ENCODE measurements at places on chromosomes 11 and 22.

DNA sequence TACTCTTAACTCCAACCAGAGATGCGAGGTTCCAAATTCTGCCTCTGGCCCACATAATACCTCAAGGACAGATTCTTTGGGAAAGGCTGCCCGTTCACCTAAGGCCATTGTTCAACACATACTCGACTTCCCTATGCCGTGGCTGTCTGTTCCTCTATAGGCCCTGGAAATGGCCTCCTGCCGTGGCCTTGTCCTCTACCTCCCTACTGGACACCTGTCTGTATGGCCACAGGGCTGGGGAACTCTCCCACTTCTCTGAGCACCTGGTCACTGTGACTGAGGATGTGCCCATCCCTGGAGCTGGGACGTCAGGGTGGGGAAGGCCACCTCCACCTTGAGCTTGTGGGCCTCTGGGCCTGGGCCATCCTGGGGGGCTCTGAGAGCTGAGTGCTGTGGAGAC, 340.5 kb upstream of the B3GAT1 start:
- DNase-seq, result no peak

DNA sequence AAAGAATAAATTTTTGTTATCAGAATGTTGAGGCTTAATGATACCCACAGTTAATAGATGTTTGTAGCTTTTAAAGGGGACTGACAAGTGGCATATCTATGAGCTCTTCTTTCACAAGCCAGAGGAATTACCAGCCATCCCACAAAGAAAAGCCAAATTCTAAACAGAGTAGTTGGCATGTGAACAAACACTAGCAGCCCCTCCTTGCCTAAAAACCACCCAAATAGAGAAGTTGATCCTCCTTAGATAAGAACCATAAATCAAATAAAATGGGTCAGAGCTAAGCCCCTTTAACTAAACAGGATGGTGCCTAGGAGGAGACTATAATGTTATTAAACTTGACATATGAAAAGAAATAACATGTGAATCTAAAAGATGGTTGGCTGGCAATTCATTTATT, 11.4 kb downstream of the LPXN start:
- DNase-seq, result no peak

DNA sequence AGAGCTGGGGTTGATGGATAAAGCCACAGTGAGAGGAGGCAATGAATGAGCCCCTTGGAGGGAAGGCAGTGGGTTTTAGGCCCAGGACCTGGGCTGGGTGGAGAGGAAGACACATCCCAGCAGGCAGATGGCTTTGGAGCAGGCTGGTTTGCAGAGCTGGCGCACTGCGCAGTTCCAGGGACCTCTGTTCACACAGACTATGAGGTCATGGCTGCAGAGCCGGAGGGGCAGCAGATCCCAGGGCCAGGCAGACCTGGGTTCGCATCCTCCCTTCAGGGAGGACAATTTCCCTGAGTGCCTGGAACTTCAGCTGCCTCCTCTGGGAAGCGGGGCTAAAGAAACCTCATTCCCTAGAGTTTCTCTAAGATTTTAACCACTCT, 28.2 kb upstream of the DGKZ start:
- DNase-seq, result no peak

GRCh38 chr11:119671051-119671450, 57.9 kb downstream of the NECTIN1 start:
- DNase-seq, result no peak

DNA sequence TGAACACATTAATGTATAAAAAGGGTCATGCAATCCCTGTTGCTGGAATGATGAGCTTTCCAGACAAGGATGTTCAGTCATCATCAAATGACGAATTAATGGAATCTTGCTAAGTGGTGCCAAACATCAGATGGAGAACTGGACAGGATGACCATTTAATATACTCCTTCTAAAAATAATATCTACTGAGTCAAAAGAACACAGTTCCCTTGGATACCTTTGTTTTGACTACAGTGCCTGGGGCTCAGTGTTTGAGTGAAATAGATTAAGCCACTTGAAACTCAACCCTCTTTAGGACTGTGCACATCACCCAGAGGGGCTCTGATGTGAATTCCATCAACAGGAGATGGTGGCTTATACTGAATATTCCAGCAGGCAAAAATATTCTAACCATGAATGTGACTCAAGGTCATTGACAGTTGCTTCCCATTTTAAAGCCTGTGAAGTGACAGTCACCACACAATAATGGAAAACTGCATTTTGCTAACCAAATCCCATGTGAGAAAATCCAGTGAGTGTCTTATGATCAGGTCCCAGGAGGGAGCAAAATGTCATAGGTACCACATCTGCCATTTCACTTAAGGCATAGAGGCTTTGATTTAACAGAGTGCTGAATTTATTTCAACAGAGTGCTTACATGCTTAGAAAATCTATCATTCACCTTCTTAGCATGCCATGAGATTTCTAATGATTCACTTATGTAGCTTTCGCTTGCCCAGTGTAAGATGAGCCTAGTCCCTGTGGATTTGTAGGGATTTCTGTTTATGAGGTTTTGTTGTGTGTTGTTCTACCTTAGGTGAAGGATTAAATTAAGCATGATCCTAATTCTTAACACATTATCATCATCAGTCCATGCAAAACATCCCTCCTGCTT, 41.3 kb upstream of the SLN start:
- no peak for DNase-seq

- DNase-seq, result no peak
Measured at GRCh38 chr11:45560913-45561281, 104.5 kb downstream of the CHST1 start.

DNA sequence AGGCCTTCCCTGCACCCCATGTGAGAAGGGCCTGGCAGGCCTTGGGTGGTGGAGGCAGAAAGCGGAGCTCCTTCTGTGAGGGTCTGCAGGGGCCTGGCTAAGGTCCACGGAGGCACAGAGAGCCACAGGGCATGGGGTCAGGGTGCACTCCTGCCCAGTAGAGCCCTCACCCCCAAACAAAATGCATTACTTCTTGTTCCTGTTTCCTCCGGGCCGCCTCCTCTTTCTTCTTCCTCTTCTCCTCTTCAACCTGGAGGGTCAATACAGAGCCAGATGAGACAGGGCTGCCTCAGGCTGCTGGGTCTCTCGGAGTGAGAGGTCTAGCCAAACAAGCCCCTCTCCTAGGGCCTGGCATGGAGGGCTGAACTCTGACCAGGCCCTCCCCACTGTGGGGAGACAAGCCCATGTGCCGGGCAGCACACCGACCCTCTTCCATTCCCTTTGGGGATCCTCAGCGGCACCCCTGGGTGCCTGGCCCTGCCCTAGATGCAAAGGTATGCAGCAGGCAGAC, 10.3 kb upstream of the NAP1L4 start:
- no peak for DNase-seq

DNA sequence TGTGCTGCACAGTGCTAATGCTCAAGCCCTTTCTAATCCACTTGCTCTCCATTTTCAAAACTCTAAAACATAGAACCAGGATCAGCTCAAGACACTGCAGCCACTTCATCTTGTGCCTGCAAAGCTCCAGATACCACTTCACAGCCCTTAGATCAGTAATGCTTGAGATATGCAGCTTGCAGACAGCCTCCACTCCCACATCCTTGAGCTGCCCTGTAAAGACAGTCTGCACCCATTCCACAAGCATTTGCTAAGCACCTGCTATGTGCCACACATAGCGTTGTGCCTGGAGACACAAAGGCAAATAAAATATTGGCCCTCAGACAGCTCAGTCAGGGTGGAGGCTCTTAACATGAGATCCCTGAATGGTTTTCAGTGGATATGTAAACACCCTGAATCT, 192.5 kb upstream of the SNX19 start:
- no peak for DNase-seq

GRCh38 chr11:124329787-124330478, 9.9 kb upstream of the OR8D2 start:
- DNase-seq, result no peak
